ENCODE measurements at places on chromosomes 1 and 21.

GRCh38 chr1:178495158-178495557 is 1.6 kb downstream of the CLEC20A start:
- DNase-seq, result no peak

DNA sequence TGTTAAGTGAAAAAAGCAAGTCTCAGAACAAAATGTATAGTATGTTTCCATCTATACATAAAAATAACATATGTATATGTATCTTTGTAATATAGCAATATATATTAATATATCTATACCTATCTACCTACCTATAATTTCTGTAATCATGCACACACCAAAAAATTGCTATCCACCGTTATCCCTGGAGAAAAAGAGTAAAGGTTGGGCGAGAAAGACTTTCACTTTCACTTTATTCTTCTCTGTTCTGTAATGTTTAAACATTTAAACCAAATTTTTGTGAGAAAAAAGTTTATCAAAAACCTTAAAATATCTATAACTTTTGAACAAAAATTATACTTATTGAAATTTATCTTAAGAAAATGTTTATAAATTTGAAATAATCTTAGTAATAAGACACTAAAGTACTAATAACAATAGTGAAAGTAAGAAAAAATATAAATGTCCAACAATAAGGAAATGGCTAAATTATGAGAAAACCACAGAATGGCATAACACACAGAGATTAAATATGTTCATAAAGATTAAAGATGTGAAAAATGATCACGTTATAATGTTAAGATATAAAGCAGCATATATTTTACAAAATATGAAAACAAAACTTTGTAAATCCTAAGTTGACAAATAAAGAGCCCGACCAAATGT is 74.0 kb upstream of the LRRC53 start:
- DNase-seq, result no peak

GRCh38 chr1:9195651-9196050 is 38.9 kb upstream of the H6PD start:
- DNase-seq, result no peak

- no peak for DNase-seq
Measured at GRCh38 chr1:41576620-41577019, 92.1 kb upstream of the EDN2 start.

DNA sequence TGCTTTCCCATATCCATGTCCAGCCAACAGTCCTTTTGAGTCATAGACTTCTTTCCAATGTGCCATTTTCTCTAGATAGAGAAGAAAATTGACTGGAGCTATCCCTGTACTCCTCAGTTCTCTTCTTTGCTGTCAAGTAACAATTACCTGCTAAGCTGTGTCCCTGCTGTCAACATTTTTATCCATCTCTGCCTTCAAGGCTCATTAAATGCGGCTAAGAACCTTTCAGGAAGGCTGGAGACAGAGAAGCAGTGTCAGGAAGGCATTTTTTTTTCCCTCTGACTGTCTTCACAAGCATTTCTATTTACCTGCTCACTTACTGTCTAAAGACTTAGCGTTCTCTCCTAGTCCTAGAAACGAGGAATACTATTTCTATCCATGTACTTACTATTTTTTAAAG is 69.1 kb downstream of the MTR start:
- no peak for DNase-seq

GRCh38 chr1:206941766-206942418 is 4.4 kb downstream of the PIGR start:
- DNase-seq, result peak; percentile 72

GRCh38 chr1:160711602-160712311 is at the start of gene CD48:
Gene CD48 (minus strand): TSS chr1:160711822. CDS start chr1:160711763, 59 bp downstream.
- DNase-seq, result no peak

GRCh38 chr21:17598437-17598836 is 14.3 kb downstream of the BTG3 start:
- DNase-seq, result no peak

DNA sequence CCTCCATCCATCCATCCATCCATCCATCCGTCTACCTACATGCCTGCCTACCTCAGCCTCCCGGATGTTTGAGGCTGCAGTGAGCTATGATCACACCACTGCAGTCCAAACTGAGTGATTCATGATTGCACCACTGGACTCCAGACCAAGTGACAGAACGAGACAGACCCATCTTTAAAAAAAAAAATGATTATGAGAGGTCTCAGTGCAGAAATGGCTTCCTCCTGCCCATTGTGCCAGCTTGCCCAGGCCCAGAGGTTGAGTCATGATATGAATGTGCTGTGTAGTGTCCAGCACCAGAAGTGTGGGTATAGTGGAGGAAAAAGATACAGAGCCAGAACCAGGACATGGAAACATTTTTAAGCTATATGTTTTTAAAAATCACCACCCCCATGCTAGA is 149.9 kb downstream of the KIF26B start:
- DNase-seq, result no peak

GRCh38 chr1:46822248-46822826 is 23.5 kb downstream of the CYP4B1 start:
- DNase-seq, result no peak

DNA sequence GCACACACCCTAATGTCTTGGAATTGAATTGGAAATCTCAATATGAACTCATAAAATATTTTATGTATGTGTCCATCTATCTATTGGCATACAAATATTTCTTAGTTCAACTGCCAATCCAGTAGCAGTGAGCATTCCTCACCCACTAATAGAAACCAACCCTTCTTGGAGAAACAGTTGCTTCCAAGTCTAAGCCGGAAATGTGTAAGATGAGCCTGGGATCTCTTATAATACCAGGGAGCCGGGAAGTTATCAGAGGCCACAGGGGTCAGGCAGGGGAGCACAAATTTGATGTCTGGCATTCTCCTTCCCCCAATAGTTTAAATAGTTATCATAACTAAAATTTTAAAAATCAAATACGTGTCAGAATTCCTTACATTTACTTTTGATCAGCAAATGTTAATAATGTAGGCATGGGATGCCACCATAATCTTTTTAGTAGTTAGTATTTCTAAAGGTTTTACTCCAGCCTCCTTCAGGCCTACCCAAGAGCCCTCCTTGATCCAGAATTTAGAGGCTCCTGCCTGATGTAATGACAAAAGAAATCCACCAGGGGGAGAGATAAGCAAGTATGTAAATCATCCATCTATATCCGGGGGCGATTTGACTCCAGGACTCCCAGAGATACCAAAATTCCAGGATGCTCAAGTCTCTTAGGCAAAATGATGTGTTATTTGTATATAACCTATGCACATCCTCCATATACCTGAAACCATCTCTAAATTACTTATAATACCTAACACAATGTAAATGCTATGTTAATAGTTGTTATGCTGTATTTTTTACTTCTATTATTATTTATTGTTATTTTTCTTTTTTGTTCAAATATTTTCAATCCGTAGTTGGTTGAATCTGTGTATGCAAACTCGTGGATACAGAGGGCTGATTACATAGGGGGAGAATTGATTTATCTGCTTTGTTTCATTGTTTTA is 218.7 kb upstream of the COA6 start:
- no peak for DNase-seq

DNA sequence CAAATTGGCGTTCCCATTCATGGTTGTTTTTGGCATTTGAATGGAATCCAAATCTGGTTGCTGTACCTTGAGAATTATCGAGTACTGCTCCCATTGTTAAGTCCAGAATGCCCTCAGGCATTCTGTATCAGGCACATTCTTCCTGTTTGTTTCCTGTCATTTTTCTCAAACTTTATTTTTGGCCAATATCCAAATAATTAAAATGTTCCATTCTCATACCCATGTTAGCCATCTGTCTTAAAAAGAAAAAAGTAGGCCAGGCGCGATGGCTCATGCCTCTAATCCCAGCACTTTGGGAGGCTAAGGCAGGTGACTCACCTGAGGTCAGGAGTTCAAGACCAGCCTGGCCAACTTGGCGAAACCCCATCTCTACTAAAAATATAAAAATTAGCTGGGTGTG is 29.3 kb upstream of the SHISA4 start:
- DNase-seq, result no peak

- DNase-seq, result no peak
Measured at GRCh38 chr21:41245509-41246135, 71.0 kb upstream of the FAM3B start.

DNA sequence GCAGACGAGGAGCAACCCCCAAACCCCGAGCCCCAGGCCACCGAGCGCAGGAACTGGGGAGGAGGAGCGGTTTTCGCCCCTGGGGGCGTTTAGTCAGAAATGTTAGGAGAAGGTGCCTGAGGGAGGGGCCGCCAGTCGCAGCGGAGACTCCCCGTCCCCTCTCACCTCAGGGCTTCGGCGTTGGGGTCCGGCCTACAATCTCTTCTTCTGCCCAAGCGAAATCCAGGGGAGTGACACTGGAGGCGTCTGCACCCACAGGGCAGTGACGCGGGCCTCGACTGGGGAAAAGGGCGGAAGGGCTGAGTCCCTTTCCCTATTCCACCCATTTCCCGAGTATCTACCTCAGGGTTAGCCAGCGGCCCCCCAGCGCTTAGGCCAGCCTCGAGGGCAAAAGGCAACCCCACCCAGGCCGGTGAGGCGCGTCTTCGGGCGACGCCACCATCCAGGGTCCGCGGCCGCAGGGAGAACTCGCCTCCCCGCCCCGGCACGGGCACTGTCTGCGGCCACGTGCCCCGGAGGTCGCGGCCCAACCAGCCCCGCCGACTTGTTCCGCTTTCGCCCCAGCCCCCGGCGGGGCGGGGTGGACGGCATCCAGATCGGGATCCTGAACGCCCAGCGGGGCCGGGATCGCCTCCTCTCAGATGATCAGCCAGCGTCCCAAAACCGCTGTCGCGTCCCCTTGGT is 118.7 kb upstream of the BARHL2 start:
- peak; percentile 47 for DNase-seq

DNA sequence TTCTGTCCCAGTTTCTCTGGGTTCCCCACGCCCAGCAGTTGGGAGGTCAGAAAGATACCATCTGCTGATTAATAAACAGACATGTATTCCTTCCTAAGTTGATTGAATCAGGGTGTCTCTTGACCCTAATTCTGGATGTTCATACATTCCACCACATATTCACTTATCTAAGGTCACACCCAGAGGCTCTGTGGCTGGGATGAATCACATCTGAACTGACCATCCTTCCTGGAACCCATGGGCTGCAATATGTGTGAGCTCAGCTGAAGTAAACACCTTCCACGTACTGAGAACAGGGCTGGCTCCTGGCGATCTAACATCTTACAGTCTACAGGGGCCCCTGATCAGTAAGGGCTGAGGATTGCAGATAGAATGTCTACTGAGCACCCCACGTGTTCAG is 20.5 kb upstream of the TRABD2B start:
- no peak for DNase-seq

DNA sequence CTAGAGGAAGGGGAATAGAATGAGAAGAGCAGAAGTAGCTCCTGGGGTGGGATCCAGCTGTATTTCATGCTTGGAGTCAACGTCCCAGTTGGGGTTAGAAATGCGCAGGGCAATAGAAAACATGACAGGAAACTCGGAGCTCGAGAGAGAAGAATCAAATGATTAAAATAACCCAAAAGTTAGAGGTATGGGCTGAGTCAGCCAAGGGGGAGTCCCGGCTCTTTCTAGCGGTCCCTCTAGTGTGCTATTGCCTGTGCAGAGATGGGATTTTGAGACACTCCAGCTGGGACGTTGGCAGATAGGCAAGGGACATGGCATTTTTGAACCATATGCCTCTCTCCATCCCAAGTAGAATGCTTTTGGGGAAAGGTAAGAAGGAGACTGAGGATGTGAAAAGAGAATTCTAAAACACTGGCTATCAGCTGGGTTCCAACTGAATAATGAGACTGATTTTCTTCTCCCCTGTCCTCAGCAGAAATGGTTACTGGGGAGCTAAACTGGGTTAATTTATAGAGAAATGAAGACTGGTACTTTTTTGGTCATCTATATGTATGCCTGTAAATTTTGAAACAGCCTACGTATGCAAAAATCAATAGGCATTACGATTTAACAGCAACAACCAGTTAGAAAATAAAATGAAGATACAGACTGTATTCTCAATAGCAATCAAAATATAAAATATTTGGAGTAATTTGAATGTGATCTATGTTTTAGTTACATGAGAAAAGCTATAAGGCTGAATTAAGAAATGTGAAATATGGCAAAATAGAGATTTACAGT is 7.0 kb upstream of the VPS26C start:
- DNase-seq, result no peak

DNA sequence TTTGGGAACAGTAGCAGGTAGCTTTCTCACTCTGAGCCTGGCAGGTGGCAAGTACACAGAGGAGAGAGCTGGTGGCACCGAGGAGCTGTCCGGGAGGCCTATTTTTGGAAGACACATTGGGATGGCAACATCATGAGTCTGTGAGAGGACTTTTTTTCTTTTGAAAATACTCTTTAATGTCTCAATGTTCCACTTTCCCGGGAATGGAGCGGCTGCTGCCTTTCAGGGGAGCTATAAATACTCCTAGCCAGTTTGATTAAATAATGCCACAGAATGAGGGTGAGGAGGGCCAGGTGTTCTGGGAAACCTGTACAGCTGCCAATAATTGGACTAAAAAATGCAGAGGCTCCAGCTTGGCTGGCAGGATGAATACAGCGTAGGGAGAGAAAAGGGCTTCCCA is 93.3 kb upstream of the COG2 start:
- no peak for DNase-seq

- DNase-seq, result no peak
Measured at GRCh38 chr1:33387625-33388024, 43.3 kb downstream of the PHC2 start.

DNA sequence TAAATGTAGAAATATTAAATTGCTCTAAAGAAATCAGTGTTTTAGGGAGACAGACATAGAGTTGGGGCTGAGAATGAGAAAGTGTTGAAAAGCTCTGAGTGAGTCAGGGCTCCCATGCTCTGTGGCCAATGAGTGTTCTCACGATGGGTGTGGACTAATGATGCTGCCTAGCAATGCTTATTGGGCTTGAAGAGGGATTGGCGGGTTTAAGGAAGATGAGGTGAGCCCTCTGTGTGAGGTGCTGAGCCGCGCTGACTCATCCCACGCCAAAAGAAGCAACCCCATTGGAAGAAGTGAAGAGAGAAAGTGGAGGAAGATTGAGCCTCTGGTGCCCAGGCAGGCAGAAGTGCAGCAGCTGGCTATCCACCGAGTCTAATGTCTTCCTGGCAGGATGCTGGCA is 65.1 kb upstream of the DPT start:
- no peak for DNase-seq

DNA sequence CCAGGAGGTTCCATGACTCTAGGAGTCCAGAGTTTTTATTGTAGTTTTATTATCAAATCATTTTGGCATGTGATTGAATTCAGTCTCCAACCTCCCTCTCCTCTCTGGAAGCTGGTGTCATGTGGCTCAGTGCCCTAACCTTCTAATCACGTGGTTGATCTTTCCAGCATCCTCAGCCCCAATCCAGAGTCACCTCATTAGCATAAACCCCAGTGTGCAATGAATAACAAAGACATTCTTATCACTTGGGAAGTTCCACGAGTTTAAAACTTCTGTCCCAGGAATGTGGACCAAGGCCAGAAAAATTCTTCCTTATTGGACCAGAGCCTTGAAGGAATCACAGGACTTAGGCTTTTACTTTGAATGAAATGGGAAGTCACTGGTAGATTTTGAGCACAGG is 52.2 kb downstream of the KIRREL1 start:
- DNase-seq, result no peak

- no peak for DNase-seq
Measured at GRCh38 chr1:3814065-3814464, 17.8 kb upstream of the LRRC47 start.

GRCh38 chr1:237183963-237184540 is 142.1 kb downstream of the RYR2 start:
- DNase-seq, result no peak
